ENCODE measurements at places on chromosomes 13 and 19.

- no peak for DNase-seq
Observed at GRCh38 chr13:77918391-77919245, at the start of gene EDNRB. Gene EDNRB, minus strand, starts transcription at chr13:77918831. Its CDS starts 258 bp downstream, at chr13:77918573.

DNA sequence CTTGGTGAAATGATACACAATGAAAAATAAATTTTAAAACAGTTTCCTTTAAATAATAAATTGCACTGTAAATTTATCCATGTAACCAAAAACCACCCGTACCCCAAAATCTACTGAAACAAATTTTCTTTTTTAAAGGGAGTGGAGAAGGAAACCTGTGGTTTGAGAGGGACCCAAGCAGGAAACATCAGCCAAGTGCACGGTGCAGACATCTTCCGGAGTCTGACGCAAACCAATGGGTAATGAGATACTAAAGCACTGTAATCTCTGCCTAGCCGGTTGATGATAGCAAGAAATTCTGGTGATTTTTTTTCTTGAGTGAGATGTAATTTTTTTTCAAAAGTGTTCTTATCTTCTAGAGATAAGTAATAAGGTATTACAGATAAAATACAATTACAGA, 115.4 kb downstream of the ABCC4 start:
- no peak for DNase-seq

DNA sequence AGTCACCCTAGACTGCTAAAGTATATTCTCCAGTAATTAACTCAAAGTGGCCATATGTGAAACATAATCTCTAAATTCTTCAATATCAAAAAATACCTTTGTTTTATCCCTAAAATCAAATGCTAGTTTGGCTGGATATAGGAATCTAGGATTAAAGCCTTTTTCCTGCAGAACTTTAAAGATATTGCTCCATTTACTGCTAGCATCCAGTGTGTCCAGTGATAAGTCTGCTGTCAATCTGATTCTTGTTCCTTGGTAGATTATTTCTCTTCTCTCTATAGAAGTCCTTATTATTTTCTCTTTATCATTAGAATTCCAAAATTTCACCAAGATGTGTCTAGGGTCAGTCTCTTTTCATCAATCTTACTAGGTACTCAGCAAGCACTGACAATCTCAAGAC, 384.6 kb downstream of the FGF14 start:
- DNase-seq = peak; percentile 15

DNA sequence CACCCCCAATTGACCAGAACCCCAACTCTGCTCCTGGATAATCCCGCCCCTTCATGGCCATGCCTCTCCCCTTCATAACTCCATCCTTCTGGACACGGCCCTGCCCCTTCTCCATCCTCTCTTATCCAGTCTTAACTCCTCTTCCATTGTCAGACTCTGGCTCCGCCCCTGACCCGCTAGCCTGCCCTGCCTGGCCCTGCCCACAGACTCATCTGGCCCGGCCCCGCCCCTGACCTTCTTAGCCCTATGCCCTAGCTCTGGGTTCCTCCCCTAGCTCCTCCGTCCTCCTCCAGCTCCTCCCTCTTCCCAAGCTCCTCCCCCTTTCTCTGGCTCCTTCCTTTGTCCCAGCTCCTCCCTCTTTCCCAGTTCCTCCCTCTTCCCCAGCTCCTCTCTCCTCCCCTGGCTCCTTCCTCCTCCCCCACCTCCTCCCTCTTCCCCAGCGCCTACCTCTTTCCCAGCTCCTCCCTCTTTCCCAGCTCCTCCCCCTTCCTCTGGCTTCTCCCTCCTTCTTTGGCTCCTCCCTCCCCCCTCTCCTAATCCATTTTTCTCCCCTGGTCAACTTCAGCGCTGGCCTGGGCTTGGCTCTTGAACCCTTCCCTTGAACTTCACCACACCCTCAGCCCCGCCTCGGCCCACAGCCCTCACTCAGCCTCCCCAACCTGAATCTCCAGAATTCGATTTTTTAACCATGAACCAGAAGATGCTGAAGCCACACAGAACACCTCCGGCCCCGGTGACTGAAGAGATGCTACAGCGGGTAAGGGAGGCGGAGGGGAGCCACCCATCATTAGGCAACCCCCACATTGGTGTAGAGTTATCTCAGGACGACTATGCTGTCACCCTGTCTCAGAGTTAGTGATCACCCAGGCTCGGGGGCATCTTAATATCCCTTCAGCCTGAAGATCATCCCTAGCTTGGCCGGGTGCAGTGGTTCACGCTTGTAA, 9.2 kb upstream of the ZNF358 start:
- DNase-seq = peak; percentile 65

DNA sequence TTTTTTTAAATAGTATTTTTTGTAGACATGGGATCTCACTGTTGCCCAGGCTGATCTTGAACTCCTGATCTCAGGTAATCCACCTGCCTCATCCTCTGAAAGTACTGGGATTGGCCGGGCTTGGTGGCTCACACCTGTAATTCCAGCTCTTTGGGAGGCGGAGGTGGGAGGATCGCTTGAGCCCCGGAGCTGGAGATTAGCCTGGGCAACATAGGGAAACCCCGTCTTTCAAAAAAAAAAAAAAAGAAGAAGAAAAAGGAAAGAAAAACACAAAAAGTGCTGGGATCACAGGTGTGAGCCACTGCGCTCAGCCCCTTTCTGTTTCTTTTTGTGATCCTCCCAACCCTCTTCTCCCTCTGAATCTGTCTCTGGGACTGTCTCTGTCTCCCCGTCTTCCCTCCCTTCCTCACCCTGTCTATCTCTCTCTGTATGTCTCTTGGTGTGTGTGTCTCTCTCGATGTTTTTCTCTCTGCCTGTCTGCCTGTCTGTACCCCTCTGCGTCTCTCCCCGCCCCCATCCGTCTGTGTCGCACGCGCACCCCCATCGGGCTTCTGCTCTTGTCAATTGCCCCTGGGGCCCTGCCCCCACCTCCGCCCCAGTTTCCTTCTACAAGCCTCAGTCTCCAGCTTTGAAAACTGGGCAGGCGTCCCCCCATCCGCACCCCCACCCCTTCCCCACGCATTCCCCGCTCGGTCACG, 540 bp upstream of the ZFP36 start:
- DNase-seq = peak; percentile 24

- DNase-seq = no peak
Observed at GRCh38 chr13:45695198-45695730, 6.9 kb upstream of the CBY2 start.

GRCh38 chr13:25252752-25253151, 34.5 kb downstream of the MTMR6 start:
- no peak for DNase-seq

DNA sequence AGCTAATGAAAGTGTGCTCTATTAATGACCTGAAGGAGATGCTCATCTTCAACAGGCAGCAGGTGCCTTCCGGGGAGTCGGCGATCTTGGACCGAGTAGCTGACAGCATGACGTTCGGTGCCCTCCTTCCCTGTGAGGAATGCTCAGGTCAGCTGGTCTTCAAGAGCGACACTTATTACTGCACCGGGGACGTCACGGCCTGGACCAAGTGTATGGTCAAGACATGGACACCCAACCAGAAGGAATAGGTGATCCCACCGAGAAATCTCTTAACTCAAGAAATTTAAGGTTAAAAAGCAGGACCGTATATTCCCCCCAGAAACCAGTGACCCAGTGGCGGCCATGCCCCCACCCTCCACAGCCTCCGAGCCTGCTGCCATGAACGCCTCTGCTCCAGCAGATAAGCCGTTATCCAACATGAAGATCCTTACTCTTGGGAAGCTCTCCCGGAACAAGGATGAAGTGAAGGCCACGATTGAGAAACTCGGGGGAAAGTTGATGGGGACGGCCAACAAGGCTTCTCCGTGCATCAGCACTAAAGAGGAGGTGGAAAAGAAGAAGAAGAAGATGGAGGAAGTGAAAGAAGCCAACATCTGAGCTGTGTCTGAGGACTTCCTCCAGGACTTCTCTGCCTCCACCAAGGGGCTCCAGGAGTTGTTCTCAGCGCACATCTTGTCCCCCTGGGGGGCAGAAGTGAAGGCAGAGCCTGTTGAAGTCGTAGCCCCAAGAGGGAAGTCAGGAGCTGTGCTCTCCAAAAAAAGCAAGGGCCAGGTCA, 22.8 kb upstream of the ANKRD10 start:
- no peak for DNase-seq

DNA sequence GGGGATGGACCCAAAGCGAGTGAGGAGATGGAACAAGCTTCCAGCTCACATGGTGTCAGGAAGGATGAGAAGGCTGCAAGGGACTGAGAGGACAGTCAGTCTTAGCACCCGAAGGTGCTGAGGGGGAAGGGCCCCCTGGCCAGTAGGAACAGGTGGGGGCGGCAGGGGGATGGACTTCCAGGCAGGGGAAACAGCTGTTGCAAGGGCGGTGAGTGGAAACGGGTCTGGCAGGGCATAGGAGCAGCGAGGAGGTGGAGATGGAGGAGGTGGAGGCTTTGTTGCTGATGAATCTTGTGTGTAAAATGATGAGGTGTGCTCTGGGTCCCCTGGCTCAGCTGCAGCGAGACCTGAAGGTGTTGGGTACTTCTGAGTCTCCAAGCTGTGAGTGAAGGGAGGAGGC, 1.2 kb downstream of the MAP1S start:
- no peak for DNase-seq

- DNase-seq = no peak
Observed at GRCh38 chr13:20714161-20714560, 10.7 kb downstream of the IL17D start.
